ENCODE measurements at places on chromosomes 7 and 10.

GRCh38 chr7:69598487-69599285 lies 411 bp downstream of the AUTS2 start:
- peak; percentile 21 for DNase-seq

- no peak for DNase-seq
Measured at GRCh38 chr10:123463698-123464097, 202.5 kb upstream of the GPR26 start.

GRCh38 chr10:75408509-75408875 lies 6.9 kb upstream of the ZNF503 start:
- DNase-seq = no peak

GRCh38 chr7:81299711-81300110 lies 380.9 kb upstream of the SEMA3C start:
- DNase-seq = no peak

Data from hypothalamus (tissue), 51 donors.